ENCODE measurements at places on chromosomes 3 and 15.
A peak's percentile ranks its signal among the peaks of the same experiment; 100 is the strongest.

DNA sequence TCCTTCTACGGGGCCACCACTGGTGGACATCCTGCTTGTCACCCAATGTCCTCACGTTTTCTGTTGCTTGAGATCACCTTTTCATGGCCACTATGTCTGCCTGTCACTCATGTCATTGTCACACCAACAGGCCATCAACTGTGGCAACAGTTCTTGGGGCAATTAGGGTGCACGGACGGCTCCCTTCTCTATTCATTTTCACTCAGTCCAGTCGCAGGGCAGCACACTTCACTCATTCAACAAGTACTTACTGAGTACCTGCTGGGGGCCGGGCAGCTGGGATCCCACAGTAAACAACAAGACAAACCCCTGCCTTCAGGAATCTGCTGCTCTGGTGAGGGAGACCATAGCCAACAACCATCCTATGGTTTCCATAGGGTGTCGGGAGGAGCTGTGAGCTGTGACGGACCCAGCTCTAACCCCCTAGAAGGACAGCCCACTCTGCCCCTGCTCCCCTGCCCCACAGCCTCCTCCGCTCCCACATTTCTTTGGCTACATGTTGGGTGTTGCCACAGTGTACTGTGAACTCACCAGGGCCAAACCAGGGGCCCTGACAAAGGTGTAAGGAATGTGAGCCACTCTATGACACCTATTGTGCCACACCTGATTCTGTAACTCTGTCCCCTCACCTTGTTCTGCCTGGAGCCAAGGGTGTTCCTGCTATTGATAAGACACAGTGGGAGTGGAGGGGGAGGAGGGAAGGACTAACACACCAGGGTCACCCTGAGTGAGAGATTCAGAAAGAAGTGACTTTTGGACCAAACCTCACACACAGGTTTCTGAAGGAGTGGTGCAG lies 1.9 kb downstream of the VILL start:
- DNase-seq = no peak

- DNase-seq = no peak
Measured at GRCh38 chr3:42822828-42823227, 13.6 kb downstream of the ACKR2 start.

DNA sequence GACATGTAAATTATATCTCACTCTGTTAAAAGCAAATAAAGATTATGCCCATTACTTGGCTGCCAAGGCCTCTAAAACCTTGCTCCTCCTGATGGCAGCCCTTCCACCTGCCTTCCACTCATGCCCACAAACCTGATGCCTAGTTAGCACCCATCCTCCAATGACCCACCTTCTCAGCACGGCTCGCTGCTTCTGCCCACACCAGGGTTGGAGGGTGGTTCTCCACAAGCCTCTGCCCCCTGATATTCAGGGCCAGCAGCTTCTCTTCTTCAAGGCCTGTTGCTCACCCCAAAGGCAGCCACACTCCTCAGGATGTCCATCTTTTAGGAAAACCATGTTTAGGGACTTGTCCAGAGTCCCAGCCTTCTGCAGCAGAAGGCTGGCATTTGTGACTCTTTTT lies 263.4 kb upstream of the TLE3 start:
- no peak for DNase-seq

- DNase-seq = no peak
Measured at GRCh38 chr15:62495670-62496614, 330.9 kb upstream of the C2CD4B start.

- DNase-seq = peak; percentile 35
Measured at GRCh38 chr3:160403796-160404470, 4.5 kb downstream of the SMC4 start.

- DNase-seq = no peak
Measured at GRCh38 chr15:60932051-60932915, 296.8 kb downstream of the RORA start.

- DNase-seq = no peak
Measured at GRCh38 chr3:55162031-55162795, 234.4 kb upstream of the LRTM1 start.

- DNase-seq = no peak
Measured at GRCh38 chr15:40240619-40241221, 1.9 kb downstream of the PAK6 start.

DNA sequence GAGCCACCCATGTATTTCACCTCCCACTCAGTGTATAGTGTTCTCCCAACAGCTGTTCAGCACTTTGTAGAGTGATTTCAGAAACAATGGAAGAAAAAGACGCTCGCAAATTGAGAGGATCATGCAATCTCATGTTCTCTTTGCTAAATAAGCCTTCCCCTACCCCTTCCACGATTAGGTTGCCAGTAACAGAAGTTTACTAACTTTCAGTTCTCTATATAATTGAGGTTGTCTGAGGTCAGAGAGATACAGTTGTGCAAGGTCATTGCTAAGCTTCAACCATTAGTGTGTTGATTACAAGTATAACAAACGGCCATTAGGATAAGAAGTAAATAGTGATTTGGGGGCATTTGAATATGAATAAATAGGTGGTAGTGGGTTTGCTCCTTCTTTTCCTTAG lies 99.6 kb downstream of the TUSC7 start:
- no peak for DNase-seq

DNA sequence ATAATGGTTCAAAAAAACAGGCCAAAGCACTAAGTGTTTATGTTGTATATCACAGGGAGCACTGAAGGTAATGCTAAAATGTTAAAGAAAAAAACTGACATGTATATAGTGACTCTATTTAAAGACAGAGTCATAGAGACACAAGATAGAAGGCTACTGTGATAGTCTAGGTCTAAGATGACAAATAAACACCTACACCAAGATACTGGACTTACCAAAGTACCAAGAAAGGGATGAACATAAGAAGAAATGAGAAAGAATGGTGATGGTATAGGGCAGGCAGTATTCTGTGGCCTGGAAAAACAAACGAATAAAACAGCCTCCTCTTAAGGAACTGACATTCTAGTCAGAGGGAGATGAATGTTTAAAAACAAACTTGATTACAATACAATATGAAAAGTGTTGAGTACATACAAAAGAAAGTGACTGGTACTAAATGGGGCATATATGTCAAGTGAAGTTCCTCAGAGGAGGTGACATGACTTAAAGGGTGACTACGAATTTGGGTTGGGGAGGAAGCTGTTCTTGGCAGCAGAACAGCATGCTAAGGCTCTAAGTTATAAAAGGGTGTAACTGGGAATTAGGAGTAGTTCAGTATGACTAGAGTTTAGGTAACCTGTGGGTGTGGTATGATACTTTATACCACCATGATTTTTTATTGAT lies 5.9 kb downstream of the ABHD10 start:
- DNase-seq = no peak
